ENCODE measurements at places on chromosomes 6 and 20.

GRCh38 chr6:149454346-149454848 lies 30.4 kb downstream of the ZC3H12D start:
- DNase-seq = peak; percentile 79

DNA sequence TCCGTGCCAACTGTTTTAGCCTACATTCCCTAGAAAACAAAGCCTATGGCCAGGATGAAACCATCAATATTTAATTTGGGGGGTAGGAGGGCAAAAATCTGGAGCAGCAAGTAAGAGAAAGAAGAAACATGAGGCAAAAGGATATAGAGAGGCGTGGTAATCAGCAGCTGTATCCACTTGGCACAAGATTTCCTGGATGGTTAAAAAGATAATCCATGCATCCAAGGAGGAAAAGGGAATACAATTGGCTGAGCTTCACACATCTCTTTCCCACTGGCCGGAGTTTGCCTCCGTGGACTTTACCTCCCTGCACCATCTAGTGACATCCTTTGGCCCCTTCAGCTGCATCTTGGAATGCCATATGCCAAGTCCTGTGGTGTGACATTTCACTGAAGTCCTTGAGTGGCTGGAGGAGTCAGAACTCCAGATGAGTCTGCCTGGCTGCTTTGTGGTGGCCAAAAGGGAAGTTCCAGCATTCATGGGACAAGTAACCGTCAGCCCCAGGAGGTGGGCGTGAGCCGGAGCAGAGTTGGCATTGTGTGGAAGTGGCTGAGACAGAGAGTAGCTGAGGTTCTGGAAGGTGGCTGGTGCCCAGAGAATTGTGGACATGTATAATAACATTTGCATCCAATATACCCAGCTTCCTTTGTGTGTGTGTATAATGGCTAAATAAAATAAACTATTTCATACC lies 13.7 kb upstream of the TMX4 start:
- no peak for DNase-seq

DNA sequence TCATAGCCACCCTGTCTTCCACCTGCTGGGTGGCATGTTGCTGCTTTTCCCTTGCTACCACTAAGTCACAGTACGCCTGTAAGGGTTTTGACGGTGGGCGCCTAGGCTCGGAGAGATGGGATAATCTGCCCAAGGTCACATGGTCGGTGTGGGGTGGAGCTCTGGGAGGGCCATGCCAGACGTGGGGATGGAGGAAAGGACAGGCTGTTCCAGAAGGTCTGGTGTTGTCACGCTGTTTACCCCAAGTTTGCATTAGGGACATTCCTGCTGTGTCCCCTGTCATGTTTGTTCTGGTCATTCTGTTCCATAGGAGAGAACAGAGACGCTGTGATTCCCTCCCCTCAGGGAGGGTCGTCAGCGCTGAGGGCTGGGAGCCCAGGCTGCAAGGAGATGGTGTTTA lies 16.1 kb downstream of the IP6K3 start:
- no peak for DNase-seq

DNA sequence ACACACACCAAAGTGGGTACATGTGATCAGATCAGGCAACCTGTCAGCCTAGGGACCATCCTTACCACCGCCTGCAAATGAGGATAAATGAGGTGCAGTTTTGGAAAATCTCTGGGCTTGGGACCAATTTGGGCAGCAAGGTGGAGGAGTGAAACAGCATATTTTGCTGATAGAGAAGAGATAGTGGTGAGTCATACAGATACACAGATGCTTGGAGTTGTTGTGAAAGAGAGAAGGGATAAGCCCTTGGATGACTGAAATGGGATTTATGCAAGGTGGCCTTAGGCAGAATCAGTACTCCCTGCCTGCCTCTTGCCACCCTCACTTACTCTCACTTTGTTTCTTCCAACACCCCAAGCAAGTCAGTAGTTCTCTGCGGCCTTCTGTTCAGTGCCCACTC lies 34.7 kb downstream of the BMP2 start:
- DNase-seq = peak; percentile 44

DNA sequence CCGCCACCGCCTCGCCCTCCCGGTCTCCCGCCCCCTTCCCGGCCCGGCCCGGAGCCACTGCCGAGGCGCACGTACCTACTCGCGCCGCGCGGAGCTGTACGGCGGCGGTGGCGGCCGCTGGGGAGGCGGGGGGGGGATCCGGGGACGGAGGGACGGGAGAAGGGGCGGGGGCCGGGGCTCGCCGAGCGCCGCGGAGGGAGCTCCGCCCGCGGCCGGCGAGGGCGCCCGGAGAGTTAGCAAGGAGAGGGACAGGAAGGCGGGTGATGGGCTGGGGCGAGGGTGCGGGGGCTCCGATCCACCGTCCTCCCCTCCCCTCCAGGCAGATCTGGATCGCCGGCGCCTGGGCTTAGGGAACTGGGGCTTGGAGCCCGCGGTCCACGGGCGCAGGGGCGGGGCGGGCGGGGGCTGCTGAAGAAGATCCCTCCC lies 548 bp upstream of the TMEM74B start:
- DNase-seq = no peak

DNA sequence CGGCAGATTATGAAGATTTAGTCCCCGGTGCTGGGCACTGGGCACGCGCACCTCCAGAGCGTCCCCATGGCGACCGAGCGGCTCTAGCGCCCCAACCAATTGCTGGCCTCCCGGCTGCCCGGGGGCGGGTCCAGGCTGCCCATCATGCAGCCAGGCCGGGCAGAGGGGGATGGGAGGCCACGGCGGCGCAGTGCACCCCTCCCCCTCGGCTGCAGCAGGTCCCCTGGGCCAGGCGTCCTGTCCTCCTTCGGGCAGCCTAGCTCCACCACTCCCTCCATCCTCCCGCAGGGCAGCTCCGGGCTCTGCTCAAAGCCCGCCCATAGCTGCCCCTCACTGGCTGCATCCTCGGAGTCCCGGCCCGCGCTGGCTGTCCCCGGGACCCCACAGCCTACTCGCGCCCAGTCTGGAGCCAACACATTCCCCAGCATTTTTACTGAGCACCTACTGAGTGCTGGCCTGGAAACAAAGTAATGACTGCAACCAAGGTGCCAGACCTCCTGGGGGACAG lies 99.4 kb downstream of the ASXL1 start:
- peak; percentile 73 for DNase-seq

- DNase-seq = no peak
Observed at GRCh38 chr6:34486106-34486740, 20.3 kb downstream of the PACSIN1 start.

DNA sequence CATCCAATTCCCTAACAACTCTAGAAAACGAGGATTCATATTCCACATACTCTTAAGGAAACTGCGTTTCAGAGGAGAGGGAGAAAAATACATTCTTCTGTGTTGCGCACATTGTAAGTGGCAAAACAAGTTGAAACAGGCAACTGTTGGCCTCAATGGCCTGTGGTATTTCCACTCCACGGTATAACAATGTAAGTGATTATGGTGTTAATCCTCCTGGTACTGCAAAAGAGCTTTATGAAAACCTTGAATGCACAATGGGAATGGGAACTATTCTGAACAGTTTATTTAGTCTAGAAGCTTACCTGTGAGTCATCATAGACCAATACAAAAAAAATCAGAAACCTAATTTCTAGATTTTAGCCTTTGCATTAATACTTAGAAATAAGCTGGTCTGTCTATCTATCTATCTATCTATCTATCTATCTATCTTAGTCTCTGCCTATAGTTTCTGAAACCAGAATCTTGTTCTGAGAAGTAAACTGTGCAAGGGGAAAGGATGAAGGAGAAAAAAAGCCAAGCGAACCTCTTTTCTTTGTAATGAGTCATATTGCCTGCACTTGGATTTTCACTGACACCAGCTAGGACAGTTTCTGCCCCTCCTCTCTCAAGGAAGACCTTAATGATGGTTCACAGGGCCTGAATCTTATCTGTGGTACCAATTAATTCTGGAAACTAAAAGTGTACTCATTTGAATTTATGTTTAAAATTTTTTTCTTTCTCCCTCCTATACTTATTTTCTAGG lies 101.5 kb downstream of the RNF144B start:
- DNase-seq = peak; percentile 82

- no peak for DNase-seq
Observed at GRCh38 chr6:358432-358831, 33.1 kb upstream of the IRF4 start.

- DNase-seq = no peak
Observed at GRCh38 chr6:43765776-43766499, 4.1 kb upstream of the VEGFA start.

DNA sequence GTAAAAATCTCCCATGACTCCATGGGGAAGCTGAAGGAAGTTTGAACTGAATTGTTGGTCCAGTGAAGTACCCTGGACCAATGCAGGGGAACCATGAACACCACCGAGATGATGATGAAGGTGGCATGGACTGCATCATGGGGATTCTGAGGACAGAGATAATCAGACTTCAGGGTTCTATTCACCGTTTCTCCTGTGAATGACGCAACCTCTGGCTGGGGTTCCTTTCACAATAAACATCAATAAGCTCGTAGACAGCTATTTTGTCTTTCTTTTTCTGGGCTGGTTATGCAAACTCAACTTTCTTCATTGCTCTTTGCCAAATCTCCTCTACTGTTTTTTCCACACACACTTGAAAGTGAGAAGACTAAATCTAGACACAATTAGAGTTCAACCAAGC lies 87.9 kb upstream of the NKX2-2 start:
- no peak for DNase-seq
